ENCODE measurements at places on chromosomes 16 and 17. TPM values are rescaled to one million over a fixed set of nuclear protein-coding genes. Genes with fewer than 3 reads are reported as not detected.

UTS2R gene
- total RNA-seq: not detected

SYNRG gene
- total RNA-seq: 36.6 TPM

TERB1 gene
- not detected for total RNA-seq

RGS9 gene
- 9.4 TPM for total RNA-seq

CDK5R1 gene
- 1.5 TPM for total RNA-seq

HAGHL gene
- total RNA-seq: 1.1 TPM

CDH16 gene
- not detected for total RNA-seq

- DNase-seq: no peak
Measured at GRCh38 chr17:7704601-7705268, at the start of gene EFNB3. EFNB3 (plus strand) TSS chr17:7705202; CDS start chr17:7705599, 397 bp downstream.

DNA sequence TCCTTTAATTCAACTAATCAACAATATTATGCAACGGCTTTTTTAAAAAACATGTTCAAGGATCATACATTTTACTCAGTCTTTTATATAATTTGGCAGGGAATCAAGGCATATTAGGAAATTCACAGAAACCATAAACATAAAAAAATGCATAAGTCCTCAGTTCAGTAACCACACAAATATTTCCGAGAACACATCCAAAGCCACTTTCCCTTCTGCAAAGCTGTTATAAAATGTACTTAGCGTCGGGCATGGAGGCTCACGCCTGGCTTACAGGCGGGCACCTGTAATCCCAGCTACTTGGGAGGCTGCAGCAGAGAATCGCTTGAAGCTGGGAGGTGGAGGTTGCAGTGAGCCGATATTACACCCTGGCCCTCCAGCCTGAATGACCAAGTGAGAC lies 9.7 kb upstream of the ZC3H7A start:
- DNase-seq: no peak

- DNase-seq: no peak
Measured at GRCh38 chr17:75105126-75106080, 4.4 kb upstream of the ARMC7 start.

DNA sequence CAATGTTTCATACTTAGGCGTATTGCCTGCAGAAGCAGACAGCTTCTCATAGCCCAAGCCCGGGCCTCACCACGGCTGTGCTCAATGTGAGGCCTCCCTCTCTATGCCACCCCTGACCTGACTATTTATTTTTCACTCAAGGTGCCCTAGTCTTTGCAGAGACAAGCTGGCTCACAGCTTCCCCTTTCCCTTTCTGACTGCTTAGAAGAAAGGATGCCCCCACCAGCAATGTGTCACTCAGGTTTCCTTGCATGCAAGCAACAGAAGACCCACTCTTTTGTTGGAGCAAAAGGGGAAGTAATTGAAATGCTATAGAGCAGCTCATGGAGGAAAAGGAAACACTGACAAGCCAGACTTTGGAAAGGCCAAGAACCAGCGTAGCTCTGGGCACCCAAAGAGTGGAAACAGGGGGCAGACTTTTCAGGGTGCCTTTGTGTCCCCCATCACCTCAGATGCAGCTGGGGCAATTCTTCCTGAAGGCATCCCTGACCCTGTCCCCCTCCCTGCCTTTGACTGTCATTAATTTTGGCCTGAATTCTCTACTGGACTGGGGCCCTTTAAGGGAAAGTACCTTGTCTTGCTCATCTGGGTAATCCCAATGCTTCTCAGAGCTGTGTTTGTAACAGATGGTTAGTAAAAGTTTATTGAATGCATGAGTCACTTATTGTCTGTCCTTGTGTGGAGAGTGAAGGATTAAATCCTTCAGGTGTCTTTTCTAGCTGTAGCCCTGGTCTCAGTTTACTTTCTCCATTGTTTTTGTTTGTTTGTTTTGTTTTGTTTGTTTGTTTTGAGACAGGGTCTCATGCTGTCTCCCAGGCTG lies 17.8 kb downstream of the RGS9 start:
- no peak for DNase-seq

DNA sequence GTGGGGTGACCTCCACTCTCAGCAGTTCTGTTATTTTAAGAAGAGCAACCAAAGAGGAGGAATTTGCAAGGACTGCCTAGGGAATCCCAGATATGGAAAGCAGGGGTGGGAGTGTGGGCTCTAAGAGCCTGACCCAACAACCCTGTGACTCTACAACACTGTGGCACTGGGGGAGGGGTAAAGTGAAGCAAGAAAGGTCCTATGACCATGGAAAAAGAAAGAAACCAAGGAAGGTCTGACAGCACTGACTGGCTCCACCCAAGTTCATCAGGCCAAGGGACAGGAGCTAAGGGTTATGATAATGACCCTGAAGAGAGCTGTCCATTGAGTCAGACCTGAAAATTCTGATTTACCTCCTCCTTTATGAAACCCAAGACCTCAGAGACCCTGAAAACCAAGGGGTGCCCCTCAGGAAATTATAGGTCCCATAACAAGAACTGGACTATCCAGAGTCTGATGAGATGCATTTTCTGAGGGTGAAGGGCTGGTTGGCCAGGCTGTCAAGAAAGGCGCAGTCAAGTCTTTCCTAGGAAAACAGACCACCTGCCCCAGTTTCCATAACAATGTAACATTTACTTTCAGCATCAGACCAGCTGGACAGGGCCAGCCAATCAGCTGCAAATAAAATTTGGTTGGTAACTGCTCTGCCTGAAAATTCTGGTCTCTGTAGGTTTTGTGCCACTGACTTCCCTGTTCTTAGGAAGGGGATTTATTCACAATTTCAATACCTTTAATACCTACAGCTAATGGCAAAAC lies 53.8 kb upstream of the MTMR4 start:
- DNase-seq: no peak

DNA sequence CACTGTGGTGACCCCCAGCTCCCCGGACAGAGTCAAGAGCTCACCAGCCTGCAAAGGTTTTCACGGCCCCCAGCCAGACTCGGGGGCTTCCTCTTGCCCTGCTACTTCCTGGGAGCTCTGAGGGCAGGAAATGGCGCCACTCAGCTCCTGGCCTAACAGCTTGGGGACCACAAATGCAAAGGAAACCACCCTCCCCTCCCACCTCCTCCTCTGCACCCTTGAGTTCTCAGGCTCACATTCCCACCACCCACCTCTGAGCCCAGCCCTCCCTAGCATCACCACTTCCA lies 375 bp upstream of the SPN start:
- no peak for DNase-seq

DNA sequence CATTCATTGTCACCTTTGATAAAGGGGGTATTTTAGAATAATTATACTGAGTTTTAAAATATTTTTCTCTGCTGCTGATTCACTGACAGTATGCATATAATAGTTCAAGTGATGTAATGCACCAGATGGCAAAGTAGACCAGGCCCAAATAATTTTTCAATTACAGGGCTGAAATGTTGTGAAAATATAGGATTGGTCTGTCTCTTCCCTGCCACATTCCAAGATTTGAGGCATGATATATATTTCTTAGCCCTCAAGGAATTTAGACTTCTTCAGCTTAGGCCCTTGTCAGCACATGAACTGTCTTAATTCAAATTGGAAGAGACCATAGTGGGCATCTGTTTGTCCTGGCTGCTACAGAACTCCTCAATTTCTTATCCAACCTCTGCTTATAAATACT lies 39.2 kb upstream of the SLC12A3 start:
- DNase-seq: no peak

GRCh38 chr17:45394091-45394490 lies 38.6 kb downstream of the ARHGAP27 start:
- no peak for DNase-seq

- no peak for DNase-seq
Measured at GRCh38 chr16:3478242-3478925, 16.9 kb downstream of the C16orf90 start.

DNA sequence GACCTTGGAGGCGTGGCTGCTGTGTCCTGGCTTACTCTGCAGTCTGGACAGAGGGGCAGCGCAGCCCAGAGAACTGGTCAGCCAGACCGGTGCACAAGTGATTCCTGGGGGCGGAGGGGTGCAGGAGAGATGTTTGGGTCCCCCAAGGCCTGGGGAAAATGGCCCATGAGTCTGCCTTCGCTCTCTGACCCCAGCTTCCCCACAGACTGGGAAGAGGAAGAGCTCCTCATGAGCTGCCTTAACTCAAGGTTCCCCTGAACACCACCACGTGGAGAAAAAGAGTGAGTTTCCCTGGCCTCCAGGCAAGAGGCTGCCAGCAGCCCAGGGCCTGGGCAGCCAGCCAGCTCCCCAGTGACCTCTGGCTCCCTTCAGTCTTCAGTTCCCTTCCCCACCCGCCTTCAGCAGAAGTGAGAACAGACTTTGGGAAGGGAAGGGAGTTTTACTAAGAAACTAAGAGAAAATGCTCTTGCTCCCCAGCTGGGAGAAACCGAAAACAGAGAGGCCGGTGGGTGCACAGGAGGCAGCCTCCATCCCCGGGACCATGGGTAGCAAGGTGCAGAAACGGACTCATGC lies 2.0 kb upstream of the C17orf99 start:
- no peak for DNase-seq

DNA sequence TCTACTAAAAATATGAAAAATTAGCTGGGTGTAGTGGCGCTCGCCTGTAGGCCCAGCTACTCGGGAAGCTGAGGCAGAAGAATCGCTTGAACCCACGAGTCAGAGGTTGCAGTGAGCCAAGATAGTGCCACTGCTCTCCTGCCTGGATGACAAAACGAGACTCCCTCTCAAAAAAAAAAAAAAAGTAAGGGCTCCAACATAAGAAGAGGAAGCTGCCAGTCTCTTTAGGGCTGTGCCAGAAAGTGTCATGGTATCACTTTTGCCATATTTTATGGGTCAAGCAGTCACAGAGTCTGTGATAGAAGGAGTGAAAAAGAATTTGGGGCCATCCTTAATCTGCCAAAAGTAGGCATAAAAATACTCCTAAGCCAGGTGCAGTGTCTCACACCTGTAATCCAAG lies 1.4 kb upstream of the PIPOX start:
- no peak for DNase-seq

- no peak for DNase-seq
Measured at GRCh38 chr16:89004209-89004831, 27.3 kb upstream of the CBFA2T3 start.

DNA sequence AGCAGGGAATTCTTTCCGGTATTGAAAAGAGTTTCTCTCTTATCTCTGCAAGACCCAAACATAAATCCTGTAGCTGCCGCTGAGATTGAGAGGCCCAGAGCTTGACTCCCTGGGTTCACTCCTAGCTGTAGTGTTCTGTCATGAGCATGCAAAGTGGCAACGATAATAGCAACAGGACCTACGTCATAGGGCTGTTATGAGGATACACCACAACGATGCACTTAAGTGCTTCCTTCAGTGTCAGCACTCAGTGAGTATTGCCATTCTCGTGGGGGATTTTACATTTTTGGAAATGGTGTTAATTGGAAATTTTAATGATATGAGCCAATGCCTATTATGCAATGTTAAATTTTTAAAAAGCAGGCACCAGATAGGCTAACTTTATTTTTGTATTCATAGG lies 199.8 kb downstream of the CYLD start:
- DNase-seq: no peak

DNA sequence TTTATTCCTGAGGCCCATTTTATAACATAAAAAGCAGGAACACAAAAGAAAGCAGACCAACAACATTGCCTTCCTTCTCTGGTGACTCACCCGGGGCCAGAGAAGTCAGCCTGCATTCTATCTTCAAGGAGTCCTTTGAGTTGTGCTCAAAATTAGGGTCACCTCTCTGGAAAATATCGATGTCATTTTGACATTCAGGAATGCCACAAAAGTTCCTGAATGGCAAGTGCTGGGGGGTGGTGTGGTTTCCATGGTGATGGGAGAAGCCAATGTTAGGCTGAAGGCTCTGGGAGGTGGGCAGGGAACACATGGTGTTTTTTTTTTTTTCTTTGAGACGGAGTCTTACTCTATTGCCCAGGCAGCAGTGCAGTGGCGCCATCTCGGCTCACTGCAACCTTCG lies 159.6 kb downstream of the HAPSTR1 start:
- DNase-seq: no peak

GRCh38 chr17:49041527-49041926 lies 44.3 kb downstream of the IGF2BP1 start:
- DNase-seq: no peak

GRCh38 chr16:77169650-77170236 lies 21.2 kb upstream of the MON1B start:
- no peak for DNase-seq

- DNase-seq: no peak
Measured at GRCh38 chr17:75996665-75997590, 3.7 kb upstream of the CDK3 start.

- no peak for DNase-seq
Measured at GRCh38 chr17:58318627-58319172, 9.9 kb downstream of the TSPOAP1 start.

DNA sequence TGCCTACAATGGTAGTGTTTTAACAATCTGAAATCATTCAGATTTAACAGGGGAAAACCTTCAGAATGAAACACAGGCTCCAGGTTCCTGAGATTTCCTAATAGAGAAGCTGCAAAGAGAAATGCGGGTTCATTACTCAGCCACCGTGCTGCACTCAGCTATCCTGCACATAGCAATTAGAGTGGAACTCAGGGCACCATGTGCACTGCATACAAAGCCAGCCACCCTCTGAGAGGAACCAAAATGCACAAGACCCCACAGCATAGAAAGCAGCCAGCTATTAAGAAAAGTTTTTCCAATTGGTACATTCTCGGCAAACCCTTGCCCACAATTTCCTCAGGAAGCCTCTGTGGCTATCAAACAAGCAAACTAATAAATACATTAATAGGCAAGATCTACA lies 37.4 kb downstream of the TOM1L2 start:
- DNase-seq: no peak

DNA sequence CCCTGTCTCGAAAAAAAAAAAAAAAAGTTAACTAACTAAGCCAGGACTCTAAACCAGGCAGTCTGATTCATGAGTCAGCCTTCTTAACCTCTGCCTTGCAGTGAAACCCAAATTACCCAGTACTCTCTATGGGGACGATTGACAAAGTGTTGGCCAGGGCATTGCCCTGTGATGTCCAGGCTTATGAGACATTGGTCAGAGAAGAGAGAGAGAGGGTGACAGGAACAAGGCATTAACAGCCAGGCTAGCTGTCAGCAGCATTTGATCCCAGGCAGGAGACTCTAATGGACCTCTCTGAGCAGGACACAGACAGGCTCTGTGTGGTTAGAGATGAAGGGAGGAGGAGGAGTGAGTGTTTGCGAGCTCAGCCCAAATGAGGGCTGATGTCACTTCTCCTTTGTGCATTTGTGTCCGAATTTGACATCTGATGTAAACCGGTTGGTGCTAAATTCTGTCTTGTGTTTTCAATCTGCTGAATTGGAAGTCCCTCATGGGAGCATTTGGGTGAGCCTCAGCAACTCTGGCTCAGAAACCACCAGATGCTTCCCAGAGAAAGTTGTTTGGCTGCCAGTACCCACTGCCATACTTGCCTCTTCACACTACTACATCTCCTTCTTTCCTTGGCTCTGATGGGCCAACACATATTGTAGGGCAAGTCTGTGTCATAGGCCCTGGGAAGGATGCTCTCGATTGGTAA lies 4.3 kb upstream of the MYL4 start:
- DNase-seq: no peak

GRCh38 chr17:82034371-82035011 lies 3.0 kb downstream of the DCXR start:
- DNase-seq: no peak
